DMS53 (cell line): ENCODE measurements at places on chromosomes 2 and 18.

GRCh38 chr2:71630454-71631328 is 177.3 kb downstream of the DYSF start:
- no peak for DNase-seq

DNA sequence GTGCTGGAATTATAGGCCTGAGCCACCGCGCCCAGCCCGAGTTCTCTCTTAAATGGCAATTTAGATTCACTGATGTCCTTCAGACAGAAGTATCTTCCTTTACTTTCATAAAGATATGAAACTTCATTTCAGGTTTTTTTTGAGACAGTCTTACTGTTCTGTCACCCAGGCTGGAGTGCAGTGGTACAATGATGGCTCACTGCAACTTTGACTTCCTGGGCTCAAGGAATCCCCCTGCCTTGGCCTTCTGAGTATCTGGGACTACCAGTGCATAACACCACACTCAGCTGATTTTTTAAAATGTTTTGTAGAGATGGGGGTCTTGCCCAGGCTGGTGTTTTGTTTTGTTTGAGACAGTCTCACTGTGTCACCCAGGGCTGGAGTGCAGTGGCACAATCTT is 13.2 kb downstream of the ITGB1BP1 start:
- DNase-seq: no peak

DNA sequence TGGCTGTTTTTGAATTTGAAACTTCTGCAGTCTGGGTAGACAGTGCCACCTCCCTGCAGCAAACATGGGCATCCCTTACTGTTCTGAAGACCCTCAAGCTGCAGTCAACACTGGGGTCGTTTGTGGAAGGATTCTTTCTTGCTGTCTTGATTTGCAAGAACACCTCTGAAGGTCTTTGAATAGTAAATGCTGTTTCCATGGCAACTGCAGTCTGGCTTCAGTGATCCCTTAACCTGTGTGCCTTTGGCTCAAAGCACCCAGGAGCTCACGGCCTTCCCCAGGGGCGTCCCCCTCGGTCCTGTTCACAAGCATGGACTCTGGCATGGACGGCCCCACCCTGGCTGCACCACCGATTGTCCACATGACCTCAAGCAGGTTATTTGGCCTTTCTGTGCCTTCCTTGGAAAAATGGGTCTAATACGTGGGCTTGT is 38.3 kb downstream of the LRRFIP1 start:
- DNase-seq: peak; percentile 82

DNA sequence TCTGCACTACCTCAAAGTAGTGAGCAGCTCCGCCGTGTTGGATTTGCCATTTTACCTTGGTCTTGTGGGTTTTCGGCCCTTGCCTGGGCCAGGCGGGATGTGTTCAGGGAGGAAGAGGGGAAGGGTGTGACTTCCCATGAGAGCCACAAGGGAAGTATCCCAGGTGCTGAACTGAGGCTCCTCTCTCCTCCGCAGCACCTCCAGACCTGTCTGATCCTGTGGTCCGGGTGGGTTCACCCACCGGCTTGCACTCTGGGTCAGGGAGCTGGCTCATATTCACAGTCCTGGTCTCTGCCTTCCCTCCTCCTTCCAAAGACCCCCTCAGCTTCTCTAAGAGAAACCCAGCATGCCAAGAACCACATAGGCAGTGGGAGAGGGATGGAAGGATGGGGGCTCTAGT is 235.8 kb downstream of the SEPTIN10 start:
- DNase-seq: no peak

DNA sequence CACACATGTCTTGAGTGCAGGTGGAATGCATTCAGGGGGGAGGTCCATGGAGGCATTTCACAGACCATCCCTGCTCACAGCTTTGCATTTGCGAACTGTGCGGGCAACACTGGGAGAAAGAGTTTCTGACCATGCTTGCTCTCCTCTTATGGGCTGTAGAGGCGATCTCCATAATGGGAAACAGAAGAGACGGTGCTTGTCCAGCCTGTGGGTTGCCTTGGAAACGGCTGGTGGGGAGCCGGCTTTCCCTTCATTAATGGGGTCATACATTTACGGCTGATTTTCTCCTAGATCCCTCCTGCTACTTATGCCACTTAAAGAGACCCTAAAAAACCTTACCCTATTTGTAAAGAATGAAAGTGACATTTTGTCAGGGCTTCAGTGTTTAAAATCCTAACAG is 147.4 kb downstream of the SOX11 start:
- no peak for DNase-seq

GRCh38 chr18:45449418-45450227 is 165.7 kb upstream of the SLC14A2 start:
- no peak for DNase-seq

GRCh38 chr18:29556070-29556469 is 1379.1 kb upstream of the CDH2 start:
- DNase-seq: no peak

- DNase-seq: no peak
Observed at GRCh38 chr2:38765149-38765548, 12.9 kb upstream of the GEMIN6 start.

DNA sequence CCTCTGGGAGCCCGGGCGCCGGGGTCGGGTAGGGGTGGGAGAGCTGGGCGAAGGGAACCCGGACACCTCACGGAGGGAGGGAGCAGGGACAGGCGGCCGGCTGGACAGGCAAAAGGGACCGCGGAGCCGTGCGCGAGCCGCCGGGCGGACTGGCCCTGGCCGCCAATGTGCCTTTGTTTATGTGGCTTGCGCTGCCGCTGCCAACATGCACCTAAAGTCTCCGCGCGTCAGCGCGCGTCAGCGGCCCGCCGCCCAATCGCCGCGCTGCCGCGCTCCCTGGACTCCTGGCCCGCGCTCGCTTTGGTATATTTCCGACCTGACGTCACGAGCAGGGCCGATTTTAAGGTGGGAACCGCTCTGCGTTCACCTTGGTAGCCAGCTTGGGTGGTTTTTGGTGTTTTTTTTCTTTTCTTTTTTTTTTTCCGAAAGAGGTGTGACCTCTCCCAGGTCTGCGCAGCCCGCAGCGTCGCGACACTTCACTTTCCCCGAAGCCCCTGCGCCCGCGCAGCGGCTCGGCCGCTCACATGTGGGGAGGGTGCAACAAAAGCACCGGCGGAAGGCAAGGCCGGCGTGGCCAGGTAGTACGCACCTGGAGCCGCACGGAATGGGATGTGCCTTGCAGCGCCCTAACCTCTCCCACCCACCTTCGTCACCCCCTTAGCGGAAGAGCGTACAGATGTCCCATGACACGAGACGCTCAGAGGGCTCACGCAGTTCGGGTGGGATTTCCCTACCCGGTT is at the start of gene NR4A2:
TSS of gene NR4A2 (minus strand) at position 188 of the 740 bp plus-strand sequence. CDS start 2,535 bp downstream, outside the sequence.
- peak; percentile 98 for DNase-seq

- DNase-seq: no peak
Observed at GRCh38 chr2:12577091-12577490, 139.6 kb upstream of the TRIB2 start.

GRCh38 chr2:10054424-10054823 is 11.1 kb downstream of the KLF11 start:
- no peak for DNase-seq

DNA sequence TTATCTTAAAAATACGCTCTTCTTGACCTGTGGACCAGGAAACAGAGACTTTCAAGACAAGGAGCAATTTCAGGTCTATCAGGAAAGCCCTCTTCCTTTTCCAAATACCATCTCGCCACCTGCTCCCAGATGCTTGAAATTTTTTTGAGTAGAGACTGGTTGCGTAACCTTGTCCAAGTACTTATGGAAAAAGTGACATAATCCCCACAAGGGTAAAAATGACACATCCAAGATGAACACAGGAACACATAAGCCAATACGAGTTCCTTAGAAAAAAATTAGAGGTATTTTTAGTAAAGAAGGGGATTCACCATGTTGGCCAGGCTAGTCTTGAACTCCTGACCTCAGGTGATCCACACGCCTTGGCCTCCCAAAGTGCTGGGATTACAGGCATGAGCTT is 1.8 kb downstream of the SERPINB13 start:
- DNase-seq: peak; percentile 39

GRCh38 chr2:99085421-99085820 is 56.1 kb upstream of the C2orf15 start:
- DNase-seq: peak; percentile 71

DNA sequence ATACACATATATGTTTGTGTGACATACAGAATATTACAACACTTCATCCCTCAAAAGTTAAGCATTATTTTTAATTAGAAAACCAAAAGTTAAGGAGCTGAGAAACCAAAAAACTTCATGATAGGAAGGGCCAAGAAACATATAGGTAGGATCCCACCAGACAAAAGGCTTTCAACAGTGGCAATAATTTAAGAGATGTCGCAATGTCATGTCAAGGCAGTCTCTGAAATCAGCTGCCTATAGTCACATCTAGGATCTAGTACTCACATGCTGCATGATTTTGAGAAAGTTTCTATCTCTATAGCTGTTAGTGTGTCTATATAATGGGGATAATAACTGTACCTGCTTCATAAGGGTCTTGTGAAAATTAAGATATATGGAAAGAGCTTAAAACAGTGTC is 72.7 kb downstream of the SPIRE1 start:
- DNase-seq: no peak
